ENCODE measurements at places on chromosomes 3 and 15.

DNA sequence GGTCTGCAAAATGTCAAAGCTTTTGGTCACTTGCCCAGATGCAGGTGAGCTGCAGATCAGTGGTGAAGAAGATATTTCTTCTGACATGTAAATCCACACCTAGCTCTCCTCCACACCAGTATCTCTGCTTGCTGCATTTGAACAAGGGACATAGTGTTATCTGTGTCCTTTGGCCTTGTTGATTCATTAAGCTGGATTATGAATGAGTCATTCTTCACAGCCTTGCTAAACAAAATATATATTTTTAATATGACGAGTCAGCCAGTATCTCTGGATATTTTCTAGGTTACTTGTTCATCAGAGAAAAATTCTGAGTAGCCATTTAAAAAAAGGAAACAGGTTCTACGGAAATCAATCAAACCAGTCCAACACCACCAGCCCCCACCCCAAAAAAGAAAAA is 190.6 kb upstream of the ADAMTS9 start:
- no peak for DNase-seq

DNA sequence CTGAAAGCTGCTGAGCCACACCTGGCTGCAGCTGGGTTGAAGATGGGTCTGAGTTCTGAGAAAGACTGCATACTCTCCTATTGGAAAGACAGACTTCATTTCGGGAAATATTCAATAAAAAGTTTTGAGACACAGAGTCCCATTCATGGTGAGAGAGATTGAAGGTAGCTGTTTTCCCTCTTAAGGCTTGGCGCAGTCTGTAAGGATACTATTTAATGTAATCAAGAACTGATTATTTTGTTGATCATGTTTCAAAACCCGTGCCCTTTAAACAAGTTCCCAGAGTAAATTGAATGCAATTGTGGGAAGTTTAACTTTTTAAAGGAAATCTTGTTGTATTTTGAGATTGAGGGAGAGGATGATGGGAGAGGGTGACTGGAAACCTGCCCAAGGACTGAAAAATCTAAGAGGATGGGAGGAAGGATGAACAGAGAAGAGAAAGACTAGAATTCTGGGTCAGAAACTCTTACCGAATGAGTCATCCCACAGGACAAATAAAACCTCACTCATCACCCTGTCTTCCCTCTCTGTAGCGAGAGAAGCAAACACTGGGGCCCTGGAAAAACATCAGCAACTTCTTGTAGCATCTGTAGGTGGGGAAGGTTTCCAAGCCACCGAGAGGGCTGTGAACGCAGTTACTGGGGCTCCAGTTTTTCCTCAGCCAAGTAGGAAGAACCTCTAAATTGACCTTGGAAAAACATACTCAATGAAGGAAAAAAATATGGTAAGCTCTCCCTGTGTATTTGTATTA is 193.2 kb upstream of the TPRG1 start:
- no peak for DNase-seq

- DNase-seq: no peak
These were observed 176.8 kb downstream of the MEGF11 start for GRCh38 chr15:66076591-66077319.

DNA sequence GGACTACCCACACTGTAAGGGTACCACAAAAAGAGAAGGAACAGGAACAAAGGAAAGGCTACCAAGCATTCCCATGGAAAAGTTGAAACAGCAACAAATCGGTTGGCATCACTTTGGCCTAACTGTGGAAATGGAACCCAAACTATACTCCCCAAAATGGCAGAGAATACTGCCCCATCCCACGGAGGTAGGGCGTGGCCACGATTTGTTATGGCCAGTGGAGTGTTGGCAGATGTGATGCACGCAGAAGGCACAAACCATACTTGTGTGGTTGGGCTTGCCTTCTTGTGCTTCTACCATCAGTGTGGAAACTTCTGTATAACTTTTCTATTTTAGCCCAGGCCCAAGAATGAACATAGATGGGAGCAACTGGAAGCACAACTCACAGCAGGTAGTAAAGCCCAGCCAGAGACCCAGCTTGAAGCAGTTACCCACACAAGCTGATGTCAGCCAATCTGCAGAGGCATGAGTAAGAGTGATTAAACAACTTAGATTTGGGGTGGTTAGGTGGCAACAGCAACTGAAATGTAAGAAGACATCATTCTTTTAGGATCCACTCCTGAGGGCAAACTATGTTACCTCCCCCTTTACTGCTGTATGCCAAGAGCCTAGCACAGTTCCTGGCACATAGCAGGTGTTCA is 64.1 kb downstream of the BTD start:
- no peak for DNase-seq

- DNase-seq: no peak
These were observed 14.8 kb upstream of the PARP14 start for GRCh38 chr3:122665881-122666280.

Measured in C1 segment of cervical spinal cord (tissue), 14 donors.